ENCODE measurements at places on chromosomes 11 and 22. TPM values are rescaled to one million over a fixed set of nuclear protein-coding genes. Genes with fewer than 3 reads are reported as not detected.

The CASP5 gene
- not detected for total RNA-seq

The NLRP14 gene
- total RNA-seq: 0.41 TPM

The TEAD1 gene
- 12.2 TPM for total RNA-seq

The SPDYC gene
- not detected for total RNA-seq

The TUB gene
- 83.2 TPM for total RNA-seq

The CLCF1 gene
- under 0.01 TPM for total RNA-seq

The VPS37C gene
- 4.5 TPM for total RNA-seq

- DNase-seq: peak; percentile 92
These were observed at the start of gene FAM76B for GRCh38 chr11:95789506-95790122. Gene FAM76B (minus strand): TSS chr11:95789782. CDS start chr11:95789478, 304 bp downstream.

DNA sequence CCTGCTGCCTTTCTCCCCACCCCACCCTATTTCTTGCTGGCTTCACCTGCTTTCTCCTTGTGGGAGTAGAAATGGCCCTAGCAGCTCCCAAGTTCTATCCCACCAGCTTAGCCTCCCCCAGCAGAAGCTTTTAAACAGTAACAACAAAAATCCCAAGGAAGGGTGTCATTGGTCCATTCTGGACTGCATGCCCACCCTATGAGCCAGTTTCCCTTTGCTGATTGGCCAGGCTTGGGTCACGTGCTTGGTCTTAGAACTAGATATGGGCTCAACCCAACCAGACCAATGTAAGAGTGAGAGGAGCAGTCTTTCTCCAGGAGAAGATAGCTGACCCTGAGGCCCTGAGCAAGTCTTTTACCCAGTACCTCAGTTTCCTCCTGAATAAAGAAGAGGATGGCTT, 2.3 kb downstream of the MTFP1 start:
- DNase-seq: no peak

GRCh38 chr22:40509401-40510134, 127.0 kb downstream of the MRTFA start:
- DNase-seq: no peak

DNA sequence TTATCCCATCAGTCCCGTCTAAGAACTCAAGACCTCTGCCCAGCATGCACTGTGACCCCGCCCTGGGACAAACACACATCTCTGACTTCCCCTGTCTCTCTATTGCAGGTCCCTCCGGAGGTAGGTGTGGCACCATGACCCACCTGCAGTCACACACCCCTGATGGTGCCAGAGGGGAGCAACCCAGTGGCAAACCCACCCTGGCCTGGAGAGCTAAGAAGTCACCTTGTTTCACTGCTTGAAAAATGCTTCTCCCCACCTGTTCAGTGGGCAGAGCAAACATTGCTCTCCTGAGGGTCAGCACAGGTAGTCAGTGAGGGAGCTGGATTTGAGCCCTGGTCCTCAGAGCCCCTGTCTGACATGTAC, 23.9 kb downstream of the CAPN1 start:
- DNase-seq: no peak

- DNase-seq: no peak
These were observed 14.6 kb upstream of the CTSD start for GRCh38 chr11:1778141-1778911.

- DNase-seq: no peak
These were observed 104.3 kb downstream of the TMEM135 start for GRCh38 chr11:87141980-87142514.

GRCh38 chr11:108973402-108974162, 308.7 kb downstream of the DDX10 start:
- DNase-seq: no peak

GRCh38 chr22:37472418-37473006, 13.7 kb downstream of the MFNG start:
- DNase-seq: no peak

- DNase-seq: no peak
These were observed 24.8 kb upstream of the SWAP70 start for GRCh38 chr11:9639099-9639498.

GRCh38 chr11:35304900-35305460, 114.4 kb downstream of the SLC1A2 start:
- DNase-seq: no peak

DNA sequence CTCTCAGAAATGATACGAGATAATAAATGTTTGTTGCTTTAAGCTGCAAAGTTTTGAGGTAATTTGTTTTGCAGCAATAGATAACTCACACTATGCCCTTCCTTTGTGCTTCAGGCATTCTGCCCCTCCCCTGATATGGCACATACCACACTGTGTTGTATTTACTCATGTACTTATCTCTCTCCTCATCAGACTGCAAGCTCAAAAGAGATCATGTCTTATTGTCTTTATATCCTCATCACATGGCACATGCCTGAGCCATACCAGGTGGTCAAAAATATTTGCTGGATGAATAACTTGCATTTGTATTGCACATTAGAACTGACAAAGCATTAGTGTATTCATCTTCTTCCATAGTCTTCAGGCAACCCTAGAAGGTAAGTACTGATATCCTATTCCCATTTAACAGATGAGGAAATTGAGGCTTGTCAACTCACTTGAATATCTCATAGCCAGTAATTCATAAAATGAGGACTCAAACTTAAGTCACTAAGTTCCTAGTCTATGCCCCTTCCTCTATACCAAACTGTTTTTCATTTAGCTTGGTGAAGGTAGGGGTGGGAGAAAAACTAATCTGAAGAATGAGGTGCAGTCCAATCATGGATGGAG, 83.9 kb upstream of the EED start:
- no peak for DNase-seq

DNA sequence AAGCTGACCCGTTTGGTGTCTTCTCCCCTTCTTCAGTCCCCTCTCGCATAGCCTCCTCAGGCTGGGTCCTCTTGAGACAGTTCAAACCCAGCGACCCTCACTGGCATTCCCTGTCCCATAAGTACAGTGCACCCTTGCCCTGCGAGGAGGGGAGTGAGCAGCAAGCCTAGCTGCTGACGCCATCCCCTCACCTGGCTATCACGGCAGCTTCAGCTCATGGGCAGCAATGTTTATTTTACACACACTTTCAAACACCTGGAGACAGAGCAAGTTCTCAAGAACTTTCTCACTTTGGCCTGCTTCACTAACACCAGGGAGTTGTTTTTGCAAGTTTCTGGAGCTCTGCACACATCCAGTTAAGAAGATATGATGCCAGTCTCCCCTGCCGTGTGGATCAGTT, 189.6 kb upstream of the E2F8 start:
- no peak for DNase-seq

DNA sequence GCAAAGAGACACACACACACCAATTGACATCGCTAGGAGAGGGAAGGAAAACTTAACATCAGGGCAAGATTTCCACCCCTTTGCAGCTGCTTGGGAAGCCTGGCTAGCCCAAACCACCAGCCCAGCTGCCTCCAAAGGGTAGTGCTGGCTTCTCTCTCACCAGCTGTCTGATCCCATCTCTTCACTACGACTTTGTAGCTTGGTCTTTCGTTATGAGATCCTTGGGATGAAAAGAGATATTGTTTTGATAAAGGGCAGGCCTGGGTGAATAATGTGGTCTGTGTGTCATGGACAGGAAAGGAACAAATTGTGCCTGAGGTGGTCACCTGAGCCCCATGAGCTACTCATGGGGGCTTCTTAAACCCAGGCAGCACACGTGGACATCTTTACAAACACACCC, 101.9 kb downstream of the ARL14EP start:
- no peak for DNase-seq

GRCh38 chr11:113773416-113774173, at the start of gene ZW10:
Gene ZW10 (minus strand): TSS chr11:113773692. CDS start chr11:113773666, 26 bp downstream.
- peak; percentile 82 for DNase-seq

DNA sequence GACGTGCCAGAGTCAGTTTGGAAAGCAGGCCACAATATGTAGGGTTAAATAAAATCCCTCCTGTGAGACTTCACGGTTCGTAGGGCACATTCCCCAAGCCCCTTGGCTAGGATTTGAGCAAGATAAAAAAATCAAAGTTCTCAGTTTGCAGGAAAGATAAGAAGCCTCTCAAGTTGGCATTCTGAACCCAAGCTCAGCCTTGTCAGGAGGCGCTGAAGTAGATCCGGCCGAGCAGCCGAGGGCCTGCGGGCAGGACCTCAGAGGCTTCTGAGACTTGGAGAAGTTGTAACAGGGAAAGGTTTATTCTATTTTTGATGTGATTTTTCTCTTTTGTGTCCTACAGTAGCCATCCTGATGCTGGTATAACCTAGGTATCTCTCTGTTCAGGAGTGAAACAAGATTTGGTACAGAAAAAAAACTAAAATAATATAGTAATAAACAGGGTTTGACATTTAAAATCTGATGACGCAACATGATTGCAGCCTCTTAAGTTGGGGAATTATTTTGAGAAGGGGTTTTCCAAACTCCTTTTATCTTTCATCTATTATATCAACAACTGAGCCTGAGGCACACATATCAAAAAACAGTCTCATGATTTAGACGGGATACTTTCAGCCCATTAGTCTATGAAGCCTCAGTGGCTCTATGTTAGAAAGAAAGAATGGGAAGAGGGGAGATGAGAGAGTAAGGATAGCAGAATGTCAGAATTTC, 10.1 kb downstream of the PATE2 start:
- DNase-seq: no peak

GRCh38 chr11:92473736-92474135, 249.1 kb downstream of the FAT3 start:
- no peak for DNase-seq

DNA sequence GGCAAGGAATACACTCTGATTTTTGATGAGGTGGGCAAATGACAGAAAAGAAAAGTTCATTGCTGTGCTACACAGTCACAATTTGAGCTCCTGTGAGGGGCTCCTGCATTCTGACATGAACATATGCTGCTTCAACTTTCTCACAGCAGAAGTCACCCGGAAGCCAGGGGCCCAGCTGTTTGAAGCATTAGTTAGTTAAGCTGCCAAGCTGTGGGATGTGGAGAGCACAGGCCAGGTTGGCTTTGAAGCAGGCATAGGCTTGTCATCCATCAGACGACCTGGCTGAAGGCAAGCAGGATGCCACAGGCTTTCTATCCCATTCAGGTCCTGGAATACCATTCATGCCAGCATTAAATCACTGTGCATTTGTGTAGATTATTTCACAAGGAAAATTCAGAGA, 63.1 kb downstream of the MTNR1B start:
- no peak for DNase-seq

- DNase-seq: no peak
These were observed 38.3 kb upstream of the CCDC34 start for GRCh38 chr11:27401280-27401832.

GRCh38 chr11:10731064-10731680, 19.9 kb upstream of the CTR9 start:
- no peak for DNase-seq

DNA sequence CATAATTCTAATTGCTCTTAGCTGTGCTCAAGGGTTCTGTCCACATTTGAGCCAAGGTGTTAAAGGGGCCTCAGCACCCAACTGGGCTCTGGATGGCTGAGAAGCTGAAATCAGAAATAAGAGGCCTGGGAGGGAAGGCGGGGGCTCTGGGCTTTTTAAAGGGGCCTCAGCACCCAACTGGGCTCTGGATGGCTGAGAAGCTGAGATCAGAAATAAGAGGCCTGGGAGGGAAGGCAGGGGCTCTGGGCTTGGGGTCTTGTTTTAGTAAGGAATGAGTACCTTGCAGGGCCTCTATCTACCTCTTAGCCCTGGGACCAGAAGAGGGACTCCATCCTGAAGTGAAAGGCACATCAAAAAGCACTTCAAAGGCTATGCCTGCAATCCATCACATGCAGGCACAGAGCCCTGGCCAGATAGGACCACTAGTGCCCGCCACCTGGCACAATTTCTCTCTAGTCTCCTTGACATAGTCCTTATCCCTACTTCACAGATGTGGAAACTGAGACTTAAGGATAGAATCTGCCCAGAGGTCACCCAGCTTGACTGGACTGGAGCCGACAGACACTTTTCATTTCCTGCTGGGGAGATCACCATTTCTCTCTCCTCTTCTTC, 35.6 kb downstream of the DKK3 start:
- DNase-seq: no peak

DNA sequence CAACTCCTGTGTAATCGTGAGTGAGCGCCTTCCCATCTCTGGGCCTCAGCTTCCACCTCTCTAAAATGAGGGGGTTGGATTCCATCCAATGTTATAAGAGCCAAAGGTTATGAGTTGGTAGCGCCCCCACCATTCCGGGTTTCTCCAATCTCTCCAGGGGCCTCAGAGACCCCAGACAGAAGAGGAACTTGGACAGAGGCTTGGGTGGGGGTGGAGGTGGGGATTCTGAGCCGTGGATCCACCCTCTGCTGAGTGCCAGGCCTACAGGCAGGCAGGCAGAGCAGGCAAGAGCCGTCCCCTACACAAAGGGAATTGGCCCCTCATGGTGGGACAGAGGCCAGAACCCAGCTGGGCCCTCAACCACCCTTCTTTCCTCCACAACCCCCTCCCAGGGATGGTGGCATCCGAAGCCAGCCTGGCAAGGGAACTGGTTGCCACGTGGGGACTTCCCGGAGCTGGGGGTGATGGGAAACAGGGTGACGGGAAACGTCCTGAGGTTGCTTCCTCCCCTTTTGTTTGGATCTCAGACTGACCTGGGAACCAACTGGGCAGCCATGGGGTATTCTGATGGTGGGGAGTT, 31.8 kb downstream of the TXN2 start:
- DNase-seq: no peak

- DNase-seq: no peak
These were observed 7.3 kb upstream of the TP53AIP1 start for GRCh38 chr11:128949791-128950454.

GRCh38 chr11:57399972-57400578, 9.6 kb upstream of the PRG2 start:
- no peak for DNase-seq

- DNase-seq: no peak
These were observed 245.0 kb upstream of the TBCEL start for GRCh38 chr11:120778685-120779490.

GRCh38 chr22:39296981-39297489, 22.4 kb downstream of the RPL3 start:
- DNase-seq: no peak

- no peak for DNase-seq
These were observed 120.4 kb upstream of the RAG2 start for GRCh38 chr11:36718451-36718850.

DNA sequence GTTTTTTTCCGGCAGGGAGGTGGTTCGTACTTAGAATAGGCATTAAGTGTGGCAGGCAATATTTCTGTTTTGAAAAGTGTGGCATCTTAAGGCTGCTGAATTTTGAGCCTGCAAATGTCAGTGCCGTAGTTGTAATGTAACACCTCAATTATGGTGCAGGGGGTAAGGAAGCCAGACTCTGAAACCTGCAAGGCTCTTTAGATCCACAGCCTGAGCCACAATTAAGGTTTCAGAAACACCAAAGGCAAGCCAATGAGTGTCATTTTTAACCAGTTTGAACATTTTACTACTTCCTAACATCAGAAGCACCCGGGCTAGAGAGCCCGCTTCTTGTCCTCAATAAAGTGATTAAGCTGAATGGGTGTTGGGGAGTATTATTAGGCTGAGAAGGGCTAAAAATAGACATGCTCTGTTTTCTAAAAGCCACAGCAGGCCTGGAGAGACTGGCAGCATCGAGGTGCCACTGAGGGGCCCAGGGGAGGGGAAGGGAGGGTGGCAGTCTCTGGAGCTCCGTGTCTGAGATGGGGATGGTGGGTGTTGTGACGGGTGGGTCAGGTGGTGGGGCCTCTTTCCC, 113.4 kb downstream of the ZBTB16 start:
- DNase-seq: no peak
